Activated T-cell treated with anti-CD3 and anti-CD28 coated beads, Interleukin-2, amount 50 U/mL, for 72 hours (primary cell): ENCODE measurements at places on chromosomes 2 and 18.

- no peak for DNase-seq
Measured at GRCh38 chr2:237388036-237388435, 25.9 kb downstream of the COL6A3 start.

- no peak for DNase-seq
Measured at GRCh38 chr2:170953941-170954340, 24.9 kb downstream of the GORASP2 start.

GRCh38 chr2:43349904-43350303 is 123.5 kb upstream of the ZFP36L2 start:
- no peak for DNase-seq

- DNase-seq = no peak
Measured at GRCh38 chr18:46163941-46164499, 59.8 kb downstream of the HAUS1 start.

DNA sequence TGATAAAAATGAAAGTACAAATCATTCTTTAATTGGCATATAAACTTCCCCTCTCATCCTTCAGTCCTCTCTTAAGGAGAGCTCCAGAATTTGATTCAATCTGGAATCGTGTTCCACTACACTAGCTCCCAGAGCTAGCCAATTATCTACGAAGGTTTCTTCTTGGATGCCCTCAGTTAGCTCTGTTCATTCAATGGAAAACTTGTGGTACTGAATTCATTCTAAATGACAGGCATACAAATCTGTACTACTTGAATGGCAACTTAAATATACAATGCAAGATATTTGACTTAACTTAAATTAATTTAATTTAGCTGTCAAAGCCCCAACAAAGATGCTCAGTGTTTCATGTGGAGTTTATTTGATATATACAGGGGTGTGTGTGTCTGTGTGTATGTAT is 1474.2 kb upstream of the CELF4 start:
- no peak for DNase-seq

GRCh38 chr2:84855731-84856130 is 25.2 kb downstream of the TRABD2A start:
- DNase-seq = no peak

- DNase-seq = no peak
Measured at GRCh38 chr2:105308382-105309146, 21.0 kb downstream of the TGFBRAP1 start.

DNA sequence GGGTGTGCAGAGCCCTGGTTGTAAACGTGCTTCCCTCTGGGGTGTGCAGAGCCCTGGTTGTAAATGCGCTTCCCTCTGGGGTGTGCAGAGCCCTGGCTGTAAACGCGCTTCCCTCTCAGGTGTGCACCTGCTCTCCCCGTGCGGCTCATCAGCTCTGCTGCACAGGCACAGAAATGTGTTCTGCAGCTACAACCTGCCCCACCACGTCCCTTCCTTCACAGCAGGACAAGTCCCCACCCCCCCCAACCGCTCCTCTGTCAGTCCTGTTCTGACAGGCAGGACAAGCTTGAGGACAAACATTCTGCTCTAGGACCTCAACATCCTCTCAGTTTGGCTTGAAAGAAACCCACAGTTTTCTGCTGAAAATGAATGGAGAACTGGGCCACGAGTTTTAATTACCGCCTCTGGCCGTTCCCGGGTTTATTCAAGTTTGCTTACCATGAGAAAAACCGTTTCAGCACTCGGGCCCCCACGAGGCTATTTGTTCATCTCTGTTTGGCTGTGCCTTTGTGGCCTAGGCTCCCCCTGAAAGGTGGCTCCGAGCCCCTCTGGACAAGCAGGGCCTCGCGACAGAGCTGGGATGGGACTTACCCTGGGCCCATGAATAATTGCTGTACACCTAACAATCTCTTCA is 81.0 kb upstream of the ASB18 start:
- DNase-seq = no peak

DNA sequence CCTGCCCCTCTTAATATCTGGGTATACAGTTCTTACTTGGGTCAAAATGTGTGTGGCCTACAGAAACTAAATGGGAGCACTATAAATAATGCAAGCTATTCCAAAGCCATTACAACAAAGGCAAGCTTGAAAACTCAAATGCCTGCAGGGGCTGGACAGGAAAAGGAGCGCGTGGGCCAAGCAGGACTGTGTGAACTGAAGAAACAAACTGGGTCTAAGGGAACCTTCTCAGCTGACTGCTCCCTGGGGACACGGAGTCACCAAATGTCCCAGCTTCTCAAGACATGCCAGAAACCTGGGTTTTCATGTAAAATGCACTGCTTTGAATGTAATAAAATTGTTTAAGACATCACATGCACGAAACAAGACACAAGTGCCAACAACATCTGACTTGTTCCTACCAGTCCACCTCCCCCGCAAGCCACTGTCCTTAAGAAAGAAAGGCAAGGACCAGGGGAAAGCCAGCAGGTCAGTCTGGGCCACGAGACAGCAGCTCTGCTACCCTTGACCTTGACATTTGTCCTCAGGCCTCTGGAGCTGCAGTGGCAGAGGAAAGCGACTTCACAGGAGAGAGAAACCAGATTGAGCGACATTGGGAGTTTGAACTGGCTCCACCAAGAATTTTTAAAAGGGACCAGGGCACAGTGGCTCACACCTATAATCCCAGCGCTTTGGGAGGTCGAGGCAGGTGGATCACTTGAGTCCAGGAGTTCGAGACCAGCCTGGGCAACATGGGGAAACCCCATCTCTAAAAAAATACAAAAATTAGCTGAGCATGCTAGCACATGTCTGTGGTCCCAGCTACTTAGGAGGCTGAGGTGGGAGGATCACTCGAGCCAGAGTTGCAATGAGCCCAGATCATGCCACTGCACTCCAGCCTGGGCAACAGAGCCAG is 89.7 kb upstream of the SH3BP4 start:
- no peak for DNase-seq

DNA sequence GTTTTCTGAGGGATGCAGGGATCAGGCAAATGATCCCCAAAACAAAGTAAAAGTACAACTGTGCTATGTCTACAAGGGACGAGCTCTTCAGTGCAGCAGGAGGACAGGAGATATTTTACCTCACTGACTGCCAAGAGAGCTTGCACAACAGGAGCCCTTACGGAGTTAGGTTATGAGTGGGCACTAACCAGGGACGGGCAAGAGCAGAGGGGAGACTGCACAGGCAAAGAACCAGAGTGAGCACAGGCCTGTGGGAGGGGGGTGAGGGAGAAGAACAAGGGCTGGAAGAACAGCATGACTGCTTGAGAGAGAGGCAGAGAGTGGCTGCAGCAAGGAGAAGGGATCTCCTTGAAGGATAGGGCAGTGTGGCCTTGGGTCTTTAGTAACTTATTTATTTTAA is 101.1 kb upstream of the PID1 start:
- no peak for DNase-seq

DNA sequence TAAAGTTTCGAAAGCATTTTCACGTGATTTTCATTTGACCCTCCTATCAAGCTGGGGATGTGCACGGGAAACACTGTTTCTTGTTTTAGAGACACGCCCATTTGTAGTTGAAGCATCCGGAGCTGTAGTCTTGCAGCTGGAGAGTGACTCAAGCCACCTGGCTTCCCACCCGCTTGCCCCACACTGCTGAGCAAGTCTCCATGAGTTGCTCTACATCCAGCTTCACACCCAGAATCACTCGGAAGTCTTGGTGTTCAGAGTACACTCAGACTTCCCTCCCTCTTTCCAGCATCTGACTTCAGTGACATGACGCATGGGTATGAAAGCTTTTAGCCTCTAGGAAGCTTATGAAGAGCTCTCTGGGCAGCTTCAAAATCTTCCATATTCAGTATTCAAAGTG is 262.4 kb downstream of the NBAS start:
- DNase-seq = no peak

DNA sequence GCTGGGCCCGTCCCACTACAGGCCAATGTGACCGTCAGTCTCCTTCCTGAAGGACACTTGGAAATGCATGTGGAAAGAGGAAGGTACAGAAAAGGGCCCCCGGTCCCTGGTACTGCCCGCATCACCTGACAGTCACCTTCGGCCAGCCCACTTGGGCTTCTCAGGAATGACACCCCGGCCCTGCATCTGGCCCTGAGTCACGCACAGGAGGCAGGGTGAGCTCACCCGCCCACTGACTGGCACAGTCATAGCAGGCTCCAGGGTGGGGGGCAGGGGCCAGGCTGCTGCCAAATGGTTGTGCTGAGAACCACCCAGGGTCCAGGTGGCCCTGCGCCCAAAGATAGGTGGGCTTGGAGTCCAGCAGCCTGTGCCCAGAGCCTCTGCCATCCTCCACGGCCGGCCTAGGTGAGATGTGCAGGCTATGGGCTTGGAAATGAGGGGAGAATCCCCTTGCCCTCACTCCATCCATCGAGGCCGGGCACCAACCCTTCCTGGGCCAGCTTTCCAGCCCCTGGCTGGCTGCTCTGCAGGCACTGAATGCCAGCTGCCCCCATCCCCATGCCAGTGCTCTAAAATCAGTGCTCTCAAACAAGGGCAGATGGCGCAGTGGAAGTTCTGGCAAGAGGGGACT is 14.1 kb downstream of the EMX1 start:
- no peak for DNase-seq

DNA sequence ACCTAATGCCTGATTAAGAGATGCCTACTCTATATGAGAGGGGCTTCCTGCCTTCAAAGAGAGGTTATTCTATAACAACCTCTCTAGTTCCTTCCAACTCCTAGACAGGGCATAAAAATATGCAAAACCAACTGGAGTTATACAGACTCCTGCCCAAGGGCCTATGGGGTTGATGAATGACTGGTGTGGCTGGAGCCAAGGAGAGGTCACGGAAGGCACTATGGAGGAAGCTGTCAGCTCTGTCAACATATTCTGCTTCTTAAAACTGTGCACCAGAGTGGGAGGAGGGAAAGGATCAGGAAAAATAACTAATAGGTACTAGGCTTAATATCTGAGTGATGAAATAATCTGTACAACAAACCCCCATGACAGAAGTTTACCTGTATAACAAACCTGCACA is 120.9 kb upstream of the CDC42EP3 start:
- DNase-seq = no peak

DNA sequence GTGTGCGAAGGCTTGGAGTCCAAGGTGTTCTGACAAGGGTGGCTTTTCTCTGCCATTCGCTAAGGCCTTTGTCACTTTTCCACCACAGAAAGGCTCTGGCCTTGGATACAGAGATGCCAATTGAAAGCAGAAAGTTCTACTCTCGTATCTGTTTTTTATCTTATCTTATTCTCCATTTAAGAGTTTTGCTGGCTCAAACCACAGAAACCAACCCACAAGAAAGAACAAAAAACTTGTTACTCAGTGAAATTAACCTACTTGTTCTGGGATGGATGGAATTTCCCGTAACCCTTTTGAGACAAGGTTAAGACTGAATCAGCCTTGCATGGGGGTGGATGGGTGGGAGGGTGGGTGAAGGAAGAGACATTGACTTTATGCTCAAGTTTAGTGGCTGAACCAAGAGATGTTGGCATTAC is 221.7 kb downstream of the CDH20 start:
- DNase-seq = no peak

- no peak for DNase-seq
Measured at GRCh38 chr2:16023506-16024360, 83.4 kb downstream of the MYCN start.

DNA sequence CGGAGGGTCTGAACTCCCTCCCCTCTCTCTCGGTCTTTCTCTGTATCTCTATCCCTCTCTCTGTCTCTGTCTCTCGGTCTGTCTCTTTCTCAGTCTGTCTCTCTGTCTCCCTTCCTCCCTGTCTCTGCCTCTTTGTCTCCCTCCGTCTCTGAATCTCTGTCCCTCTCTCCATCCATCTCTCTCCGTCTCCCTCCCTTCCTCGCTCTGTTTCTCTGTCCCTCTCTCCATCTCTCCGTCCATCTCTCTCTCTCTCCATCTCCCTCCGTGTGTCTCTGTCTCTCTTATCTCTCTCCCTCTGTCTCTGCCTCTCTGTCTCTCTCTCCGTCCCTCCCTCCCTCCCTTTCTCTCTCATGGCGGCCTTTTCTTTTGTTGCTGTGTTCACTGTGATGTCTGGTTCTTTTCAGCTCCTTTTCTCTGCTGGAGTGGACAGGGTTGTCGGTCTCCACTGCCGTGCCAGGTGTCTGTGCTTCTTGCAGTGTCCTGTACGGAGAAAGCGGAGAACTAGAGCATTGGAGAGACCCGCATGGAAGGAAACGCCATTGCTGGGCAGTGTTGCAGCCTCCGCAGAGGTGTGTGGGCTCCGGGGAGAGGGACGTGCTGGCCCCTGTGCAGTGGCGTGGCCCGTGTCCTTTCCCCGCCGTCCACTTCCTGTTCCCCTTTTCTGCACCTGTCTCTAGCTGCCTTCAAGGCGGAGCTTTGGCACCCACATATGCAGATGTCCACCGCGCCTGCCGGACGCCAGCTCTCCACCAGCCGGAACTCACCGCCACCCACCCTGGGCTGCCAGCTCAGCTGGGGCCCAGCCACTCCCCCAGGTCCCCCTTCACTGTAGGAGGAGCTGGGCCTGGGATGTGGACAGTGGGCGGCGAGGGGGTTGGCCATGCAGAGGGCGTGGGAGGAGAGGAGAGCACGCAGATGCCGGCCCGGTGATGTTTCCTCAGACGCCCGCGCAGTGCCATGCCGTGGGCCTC is 113.1 kb downstream of the NFATC1 start:
- DNase-seq = peak; percentile 0
